ENCODE measurements at places on chromosomes 13 and 19.
A peak's percentile ranks its signal among the peaks of the same experiment; 100 is the strongest.

DNA sequence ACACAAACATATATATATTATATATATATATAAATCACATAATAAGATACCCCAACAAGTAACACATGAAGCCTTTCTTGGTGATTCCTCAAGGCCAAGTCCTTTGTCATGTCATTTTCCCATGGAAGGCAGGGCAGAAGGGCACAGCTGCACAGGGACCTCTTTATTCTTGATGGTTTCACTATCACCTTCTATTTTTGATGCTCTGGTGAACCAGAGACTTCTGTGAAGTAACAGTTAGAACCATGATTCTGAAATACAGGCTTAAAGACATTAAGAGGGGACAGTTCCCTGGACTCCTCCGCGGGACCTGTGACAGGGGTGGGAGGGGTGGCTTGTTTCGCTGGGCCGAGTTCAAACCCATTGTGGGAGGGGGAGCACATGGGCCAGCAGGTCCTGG lies 104.0 kb downstream of the DGKH start:
- no peak for DNase-seq

GRCh38 chr13:49954674-49955455 lies 18.7 kb upstream of the SPRYD7 start:
- DNase-seq = no peak

DNA sequence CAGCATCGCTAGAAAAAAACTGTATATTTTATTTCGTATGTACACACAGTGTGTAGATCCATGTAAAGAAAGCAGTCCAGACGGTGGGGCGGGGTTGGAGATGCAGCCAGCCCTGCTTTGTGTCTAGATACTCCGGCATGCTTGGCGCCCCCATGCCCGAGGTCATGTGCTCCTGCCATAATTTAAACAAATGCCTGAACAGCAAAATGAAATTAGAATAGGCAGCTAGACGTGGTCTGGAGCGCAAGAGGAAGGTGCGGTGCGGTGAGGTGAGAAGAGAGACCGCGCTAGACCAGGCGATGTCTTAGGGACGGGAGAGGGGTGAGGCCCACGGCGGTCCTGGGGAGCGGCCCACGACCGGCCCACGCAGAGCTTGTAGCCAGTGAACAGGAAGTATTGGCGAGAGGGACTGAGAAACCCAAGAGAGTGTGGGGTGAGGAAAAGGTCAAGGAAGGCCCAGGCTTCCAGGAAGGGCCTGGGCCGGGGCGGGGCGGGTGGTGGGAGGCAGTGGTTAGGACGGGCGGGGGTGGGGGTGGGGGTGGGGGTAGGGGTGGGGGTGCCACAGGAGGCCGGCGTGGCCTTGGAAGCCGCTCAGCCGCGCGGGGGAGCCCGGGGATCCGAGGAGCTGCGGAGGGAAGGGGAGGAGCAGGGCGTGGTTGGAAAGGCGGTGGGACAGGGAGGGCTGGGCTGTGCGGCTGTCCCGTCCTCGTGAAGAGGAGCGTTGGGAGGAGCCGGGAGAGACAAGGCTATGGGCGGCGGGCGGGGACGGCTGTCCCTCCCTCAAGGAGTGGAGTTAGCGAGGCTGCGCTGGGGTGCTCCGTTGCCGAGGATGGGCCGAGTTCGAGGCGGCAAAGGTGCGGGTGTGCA lies 254.7 kb upstream of the SGCG start:
- DNase-seq = no peak

GRCh38 chr13:98510156-98510509 lies 66.8 kb downstream of the STK24 start:
- no peak for DNase-seq

GRCh38 chr13:46633416-46633815 lies 80.4 kb downstream of the LRCH1 start:
- DNase-seq = no peak

- DNase-seq = no peak
These were observed 1.7 kb upstream of the ADM5 start for GRCh38 chr19:49687566-49688316.

- no peak for DNase-seq
These were observed 555 bp downstream of the SAMD4B start for GRCh38 chr19:39342647-39343305.

DNA sequence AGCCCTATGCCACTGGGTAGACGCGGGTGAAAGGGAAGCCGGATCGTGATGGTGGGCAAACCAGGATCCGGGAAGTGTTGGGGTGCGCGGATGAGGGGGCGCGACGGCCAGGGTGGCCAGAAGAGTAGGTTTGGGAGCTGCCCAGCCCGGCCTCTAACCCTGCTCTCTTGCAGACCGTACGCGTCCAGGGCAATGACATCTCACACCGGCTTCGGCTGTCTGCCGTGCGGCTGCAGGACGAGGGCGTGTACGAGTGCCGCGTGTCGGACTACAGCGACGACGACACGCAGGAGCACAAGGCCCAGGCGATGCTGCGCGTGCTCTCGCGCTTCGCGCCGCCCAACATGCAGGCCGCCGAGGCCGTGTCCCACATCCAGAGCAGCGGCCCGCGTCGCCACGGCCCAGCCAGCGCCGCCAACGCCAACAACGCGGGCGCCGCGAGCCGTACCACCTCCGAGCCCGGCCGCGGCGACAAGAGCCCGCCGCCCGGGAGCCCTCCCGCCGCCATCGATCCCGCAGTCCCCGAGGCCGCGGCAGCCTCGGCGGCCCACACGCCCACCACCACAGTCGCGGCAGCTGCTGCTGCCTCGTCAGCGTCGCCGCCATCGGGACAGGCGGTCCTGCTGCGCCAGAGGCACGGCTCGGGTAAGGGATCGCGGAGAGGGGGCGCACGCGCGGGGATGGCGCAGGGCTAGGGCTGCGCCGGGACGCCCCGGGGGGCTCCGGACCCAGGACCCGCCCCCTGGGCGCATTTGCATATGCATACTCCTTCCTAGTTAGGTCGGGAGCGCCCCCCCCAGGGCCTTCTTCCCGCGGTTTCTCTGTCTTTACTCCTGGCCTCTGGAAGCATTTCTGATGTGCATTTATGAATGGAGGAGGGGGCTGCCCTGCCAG lies 4.1 kb downstream of the VSTM2B start:
- DNase-seq = no peak

DNA sequence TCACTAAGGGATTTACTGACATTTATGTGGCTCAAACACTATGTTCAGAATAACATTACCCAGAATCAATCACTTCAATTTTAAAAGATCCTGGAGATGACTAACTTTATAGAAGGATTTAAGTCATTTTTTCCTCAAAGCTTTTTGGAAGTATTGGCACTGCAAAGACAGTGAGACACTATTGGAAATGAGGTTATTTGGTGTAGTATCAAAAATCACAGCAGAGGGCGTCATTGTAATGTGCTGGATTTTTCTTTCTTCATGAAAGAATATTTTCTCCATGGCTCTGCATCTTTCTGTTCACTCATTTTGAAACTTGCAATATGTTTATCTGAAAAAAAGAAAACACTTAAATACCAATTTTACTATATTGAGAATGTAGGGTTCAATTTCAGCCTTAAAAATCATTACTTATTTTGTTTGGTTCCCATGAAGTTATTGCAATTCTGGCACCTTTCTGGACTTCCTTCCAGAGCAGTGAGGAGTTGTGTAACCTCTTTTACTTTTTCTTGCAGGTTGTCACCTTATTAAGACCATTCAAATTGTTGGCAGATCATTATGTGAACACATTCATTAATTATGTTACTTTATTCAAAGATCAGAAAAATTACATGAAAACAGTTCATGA lies 3.7 kb upstream of the CSNK1A1L start:
- no peak for DNase-seq

DNA sequence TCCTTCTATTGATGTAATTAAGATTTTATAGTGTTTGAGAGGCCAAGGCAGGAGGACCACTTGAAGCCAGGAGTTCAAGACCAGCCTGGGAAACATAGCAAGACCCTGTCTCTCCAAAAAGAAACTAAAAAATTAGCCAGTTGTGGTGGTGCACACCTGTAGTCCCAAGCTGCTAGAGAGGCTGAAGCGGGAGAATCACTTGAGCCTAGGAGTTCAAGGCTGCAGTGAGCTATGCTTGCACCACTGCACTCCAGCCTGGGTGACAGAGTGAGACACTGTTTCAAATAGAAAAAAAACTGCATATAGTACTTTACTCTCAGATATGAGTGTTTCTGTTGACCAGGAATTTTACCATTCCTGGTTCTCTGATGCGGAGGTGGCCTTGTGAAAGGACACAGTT lies 48.9 kb downstream of the CDADC1 start:
- no peak for DNase-seq

DNA sequence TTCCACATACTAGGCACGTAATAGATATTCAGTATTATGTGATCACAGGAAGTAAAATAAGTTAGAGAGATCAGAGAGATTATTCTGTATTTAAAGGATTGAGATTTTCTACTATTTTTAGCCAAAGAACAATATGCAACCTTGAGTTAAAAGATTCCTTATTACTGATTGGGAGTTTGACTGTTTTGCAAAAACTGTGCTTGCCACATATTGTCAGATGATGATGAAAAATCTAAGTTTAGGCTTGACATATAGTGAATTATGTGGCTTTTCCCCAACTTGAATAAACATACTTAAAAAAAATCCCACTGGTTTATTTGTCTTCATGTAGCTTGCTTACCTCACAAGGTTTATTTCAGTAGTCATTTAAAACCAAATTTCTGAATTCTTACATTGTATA lies 194.4 kb downstream of the KCNRG start:
- DNase-seq = no peak

GRCh38 chr13:105395041-105395440 lies 1140.4 kb downstream of the EFNB2 start:
- no peak for DNase-seq

DNA sequence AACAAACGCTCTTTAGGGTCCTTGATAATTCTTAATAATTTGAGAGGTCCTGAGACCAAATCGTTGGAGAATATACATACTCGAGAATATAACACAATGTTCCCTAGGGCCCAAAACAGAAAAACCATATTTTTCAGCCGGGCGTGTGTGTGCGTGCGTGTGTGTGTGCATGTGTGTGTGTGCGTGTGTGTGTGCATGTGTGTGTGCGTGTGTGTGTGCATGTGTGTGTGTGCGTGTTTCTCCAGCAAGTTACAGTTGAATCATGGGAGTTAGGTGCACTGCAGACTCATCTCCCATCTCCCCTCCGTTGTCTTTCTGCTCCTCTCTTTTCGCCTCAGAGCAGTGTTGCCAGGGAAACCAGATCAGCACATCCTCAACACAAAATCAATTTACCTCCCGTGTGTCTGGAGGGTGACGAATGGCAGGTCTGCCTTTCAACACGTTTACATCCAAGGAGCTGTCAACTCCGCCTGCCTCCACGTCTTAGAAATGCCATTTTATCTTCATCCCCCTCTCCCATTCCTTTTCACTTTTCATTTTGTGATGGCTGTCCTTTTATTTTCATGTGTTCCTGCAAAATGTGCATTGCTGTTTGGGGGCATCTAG lies 8.3 kb upstream of the PNMA8B start:
- DNase-seq = no peak

DNA sequence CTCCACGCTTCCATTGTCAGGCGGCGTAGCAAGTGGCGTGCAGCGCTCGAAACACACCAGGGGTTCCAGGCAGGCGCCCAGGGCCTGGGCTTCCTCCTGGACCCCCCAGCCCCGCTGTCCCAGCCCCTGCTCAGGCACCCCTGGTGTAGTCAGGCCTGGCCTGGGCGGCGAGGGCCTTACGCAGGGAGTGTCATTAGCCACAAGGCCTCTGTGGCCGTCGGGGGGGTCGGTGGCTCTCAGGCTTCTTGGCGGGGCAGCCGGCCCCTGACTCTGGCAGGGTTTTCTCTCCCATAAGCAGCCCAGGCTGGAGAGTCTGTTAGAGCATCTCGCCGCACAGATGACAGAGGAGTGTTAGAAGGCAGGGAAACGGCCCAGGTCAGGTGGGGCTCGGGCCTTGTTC lies 116.7 kb downstream of the KDM4B start:
- no peak for DNase-seq

DNA sequence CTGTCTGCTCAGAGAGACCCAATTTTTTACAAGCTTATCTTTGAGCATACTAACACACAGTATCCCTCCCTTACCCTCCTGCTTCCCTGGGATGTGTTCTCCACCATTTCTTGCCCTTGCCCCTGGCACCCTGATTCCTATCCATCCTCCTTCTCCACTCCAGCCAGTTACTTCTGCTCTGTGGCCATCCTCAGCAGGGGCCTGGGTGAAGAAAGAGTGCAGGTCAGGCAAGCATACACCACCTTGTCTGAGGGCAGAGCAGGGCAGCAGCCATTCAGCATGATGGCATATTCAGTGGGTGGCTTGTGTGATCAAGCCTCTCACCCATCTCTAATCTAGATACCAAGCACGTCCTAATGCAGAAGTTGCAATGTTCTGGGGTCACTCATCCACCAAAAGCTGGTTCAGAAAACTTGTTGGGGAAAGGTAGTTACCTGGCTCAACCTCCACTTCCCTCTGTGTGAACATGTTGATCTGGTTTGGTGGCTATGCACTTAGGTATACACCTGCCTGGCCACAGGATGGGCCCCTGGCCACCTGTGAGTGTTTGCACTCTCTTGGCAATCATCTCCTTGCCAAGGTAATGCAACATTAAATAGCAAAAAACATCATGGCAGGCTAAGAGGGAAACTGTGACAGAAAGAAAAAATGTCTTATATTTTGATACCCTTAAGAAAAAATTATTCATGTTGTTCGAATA lies 900.3 kb upstream of the MIR17HG start:
- DNase-seq = no peak

DNA sequence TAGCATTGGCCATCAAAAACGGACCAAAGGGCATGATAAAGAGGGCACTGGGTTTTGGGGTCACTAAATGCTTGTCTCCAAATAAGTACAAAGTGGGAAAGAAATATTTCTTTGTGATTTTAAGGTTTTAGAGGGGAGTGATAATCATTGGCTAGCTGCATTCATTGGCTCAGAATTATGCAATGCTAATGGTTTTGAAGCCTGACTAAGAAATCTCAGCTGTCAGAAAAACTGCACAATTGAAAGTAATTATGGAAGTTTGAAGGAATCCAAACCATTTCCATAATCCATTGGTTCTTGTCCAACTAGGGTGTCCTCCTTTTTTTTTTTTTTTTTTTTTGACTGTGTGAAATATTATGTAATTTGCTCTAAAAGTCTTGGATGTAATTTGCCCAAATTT lies 88.2 kb upstream of the ARGLU1 start:
- DNase-seq = peak; percentile 27

GRCh38 chr13:29573190-29573589 lies 22.3 kb downstream of the SLC7A1 start:
- no peak for DNase-seq

DNA sequence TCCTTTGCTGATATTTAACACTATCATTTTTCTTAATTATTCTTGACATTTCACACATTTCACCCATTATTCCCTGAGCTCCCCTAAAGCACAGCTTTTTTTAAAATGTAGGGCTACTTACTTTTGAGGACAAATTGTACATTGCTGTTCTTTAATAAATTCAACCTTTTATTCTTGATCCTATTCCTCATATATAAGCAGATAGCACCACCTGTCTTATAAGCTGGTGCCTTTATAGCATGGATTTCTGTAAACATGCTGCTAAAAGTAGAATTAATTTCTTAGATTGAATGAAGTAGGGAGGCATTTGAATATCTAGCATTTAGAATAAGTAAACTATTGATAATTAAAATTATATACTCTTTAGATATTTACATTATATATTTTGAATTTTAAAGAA lies 603.4 kb upstream of the PCDH9 start:
- no peak for DNase-seq
